Uterus (tissue), 4 donors: ENCODE measurements at places on chromosomes 7 and 10. TPM values are rescaled to one million over a fixed set of nuclear protein-coding genes. Genes with fewer than 3 reads are reported as not detected.

Gene GSDME
- total RNA-seq, result 19.7 TPM

Gene LGI1
- not detected for total RNA-seq

Gene TAS2R41
- 3.3 TPM for total RNA-seq

Gene OR2A5
- not detected for total RNA-seq

Gene SGCE
- total RNA-seq, result 118 TPM

Gene IFIT3
- total RNA-seq, result 7.1 TPM

Gene TMEM26
- total RNA-seq, result 2.8 TPM

Gene KNDC1
- 12.5 TPM for total RNA-seq

Gene C10orf105
- not detected for total RNA-seq

Gene CHCHD2
- total RNA-seq, result 439 TPM

Gene NET1
- 126 TPM for total RNA-seq

Gene MLXIPL
- not detected for total RNA-seq

Gene GNGT1
- not detected for total RNA-seq

Gene TMEM176A
- total RNA-seq, result 20.4 TPM

Gene NEURL1
- 3.8 TPM for total RNA-seq

Gene CYP2C19
- 0.14 TPM for total RNA-seq

Gene HOXA5
- 14.8 TPM for total RNA-seq

Gene LRIT1
- total RNA-seq, result not detected

Gene NPSR1
- not detected for total RNA-seq

Gene CNNM1
- total RNA-seq, result 0.88 TPM

Gene INA
- not detected for total RNA-seq

Gene ASB10
- total RNA-seq, result not detected

Gene LAMB1
- 322 TPM for total RNA-seq

Gene MINDY4
- total RNA-seq, result 23.8 TPM

Gene FBXL13
- 1.2 TPM for total RNA-seq

Gene GARIN1A
- total RNA-seq, result not detected

Gene MKX
- total RNA-seq, result 4.4 TPM

Gene FAM131B
- 10.6 TPM for total RNA-seq

Gene SPACDR
- total RNA-seq, result 1.4 TPM

Gene OR2A42
- not detected for total RNA-seq

Gene ITGA8
- total RNA-seq, result 9.4 TPM

Gene SEMA3D
- 68.6 TPM for total RNA-seq

Gene SLC26A3
- 0.29 TPM for total RNA-seq

Gene FFAR4
- not detected for total RNA-seq

Gene FRMD4A
- total RNA-seq, result 7.9 TPM

Gene C7orf57
- total RNA-seq, result 0.76 TPM

Gene GNAT3
- total RNA-seq, result not detected

Gene SLC16A9
- 10.5 TPM for total RNA-seq

Gene STOX1
- 7.7 TPM for total RNA-seq

Gene AKR1D1
- not detected for total RNA-seq

Gene GPR37
- total RNA-seq, result 0.59 TPM

Gene PIP
- total RNA-seq, result not detected

Gene OR6V1
- total RNA-seq, result not detected

Gene LFNG
- 30.5 TPM for total RNA-seq

Gene TSPAN15
- 58.1 TPM for total RNA-seq

Gene GSTO2
- total RNA-seq, result 10.6 TPM

Gene AFAP1L2
- 28.4 TPM for total RNA-seq

Gene ATXN7L1
- total RNA-seq, result 4.4 TPM

Gene RASA4B
- total RNA-seq, result 18.8 TPM
